ENCODE measurements at places on chromosomes 4 and X.

- DNase-seq: no peak
These were observed 57.6 kb downstream of the TBCK start for GRCh38 chr4:106258145-106259045.

- no peak for DNase-seq
These were observed 544.7 kb upstream of the NR3C2 start for GRCh38 chr4:148986951-148987350.

- DNase-seq: no peak
These were observed 2.0 kb upstream of the ZNF185 start for GRCh38 chrX:152895724-152896420.

DNA sequence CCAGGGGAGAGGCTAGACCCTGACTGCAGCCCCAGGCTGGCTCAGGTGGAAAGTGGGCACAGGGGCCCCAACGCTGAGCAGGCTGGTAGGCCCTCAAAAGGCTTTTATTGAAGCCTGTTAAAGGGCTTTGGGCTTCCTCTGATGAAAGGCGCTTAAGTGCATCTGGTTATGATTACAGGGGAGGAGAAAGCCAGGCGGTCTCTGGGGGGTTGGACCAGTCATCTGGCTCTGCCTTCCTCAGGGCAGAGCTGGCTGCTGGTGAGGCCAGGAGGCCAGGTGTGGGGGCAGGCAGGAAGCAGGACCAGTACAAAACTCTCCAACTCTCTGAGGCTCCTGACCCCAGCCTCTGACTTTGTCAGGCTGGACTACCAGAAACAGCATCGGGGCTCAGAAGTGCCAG lies 68.8 kb upstream of the BCOR start:
- no peak for DNase-seq

- DNase-seq: no peak
These were observed 124.1 kb upstream of the DDX3X start for GRCh38 chrX:41209853-41210252.

DNA sequence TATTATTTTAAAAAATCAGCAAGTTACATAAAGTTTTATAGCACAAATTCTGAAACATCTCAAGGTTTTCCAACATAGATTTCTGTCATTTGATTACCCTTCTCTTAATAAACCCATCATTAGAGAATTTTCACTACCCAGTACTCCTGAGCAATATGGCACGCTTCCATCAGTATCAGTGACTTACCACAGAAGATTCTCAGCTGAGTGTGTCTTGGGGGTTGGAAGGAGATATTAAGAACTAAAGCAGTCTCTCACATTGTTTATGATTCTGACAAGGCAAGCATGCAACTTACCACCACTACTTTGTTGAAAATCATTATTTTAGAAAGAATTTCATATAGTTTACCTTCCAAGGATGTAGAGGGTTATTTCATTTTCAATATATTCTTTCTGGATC lies 67.7 kb downstream of the INPP4B start:
- DNase-seq: no peak

- no peak for DNase-seq
These were observed 333 bp downstream of the BOD1L1 start for GRCh38 chr4:13627178-13627605.

GRCh38 chr4:33064238-33064637 lies 2344.1 kb downstream of the PCDH7 start:
- DNase-seq: no peak

DNA sequence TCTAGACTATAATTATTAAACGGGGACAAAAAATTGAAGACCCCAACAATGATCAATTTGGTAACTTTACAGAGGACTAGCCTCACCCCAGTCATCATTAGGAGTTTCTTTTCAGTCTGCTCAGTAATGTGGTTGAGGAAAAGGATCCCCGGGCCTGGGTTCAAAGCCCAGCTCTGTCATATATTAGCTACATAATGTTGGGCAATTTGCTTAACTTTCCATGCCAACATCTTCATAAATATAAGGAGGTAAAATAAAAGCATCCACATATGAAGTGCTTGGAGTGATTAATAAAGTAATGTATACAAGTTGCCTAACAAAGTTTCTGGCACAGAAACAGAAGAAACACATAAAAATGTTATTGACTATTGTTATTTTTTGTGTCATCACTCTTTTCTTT lies 53.4 kb upstream of the ANTXR2 start:
- DNase-seq: no peak

DNA sequence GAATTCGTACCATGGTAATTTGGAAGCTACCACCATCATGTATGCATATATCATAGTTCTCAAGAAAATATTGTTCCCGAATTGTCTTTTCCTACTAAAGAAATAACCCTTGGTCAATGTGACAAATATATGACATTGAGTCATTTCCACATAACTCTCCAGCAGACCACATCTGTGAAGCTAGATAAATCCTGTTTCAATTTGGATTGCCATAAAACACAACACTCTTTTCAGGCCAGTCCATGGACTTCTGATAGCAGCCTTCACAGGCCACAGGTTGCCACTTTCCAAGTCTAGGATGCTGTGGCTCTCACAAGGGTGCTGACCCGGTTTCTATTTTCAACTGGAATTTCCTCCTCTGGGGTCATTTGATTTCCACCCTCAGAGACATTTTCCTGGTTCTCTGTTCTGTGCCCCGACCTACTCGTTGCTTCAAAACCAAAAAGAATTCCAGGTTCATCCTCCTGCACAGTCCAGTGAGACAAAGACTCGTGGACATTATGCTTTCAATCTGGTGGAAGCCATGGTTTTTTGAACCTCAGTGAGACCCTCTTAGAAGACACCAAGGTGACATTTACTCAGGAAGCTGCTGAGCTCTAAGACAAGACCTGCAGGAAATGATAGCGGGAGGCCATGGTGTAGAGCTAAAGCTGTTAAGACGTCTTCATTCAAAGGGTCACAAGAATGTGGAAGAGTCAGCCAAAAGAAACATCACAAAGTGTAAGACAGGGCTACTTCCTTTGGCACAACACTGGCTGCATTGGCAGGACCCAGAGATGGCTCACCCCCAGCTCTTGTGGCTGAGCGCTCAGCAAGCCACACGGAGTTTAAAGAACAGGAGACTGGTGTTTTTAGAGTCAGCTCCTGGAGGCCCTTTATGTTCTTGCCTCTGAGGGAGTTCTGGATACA lies 119.8 kb downstream of the AMELX start:
- no peak for DNase-seq

DNA sequence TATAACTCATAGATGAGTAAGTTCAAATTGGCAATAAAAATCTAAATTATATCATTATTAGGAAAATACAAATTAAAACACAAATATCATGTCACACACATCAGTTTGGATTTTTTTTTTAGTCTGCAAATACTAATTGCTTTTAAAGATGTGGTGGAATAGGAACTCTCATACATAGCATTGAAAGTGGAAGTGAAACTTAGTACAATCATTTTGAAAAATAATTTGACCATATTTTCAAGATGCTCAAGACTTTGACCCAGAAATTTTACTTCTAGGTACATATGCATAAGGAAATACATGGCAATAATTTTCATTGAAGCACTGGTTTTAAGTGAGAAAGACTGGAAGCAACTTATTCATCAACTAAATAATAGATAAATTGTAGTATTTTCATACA lies 147.5 kb upstream of the SMIM31 start:
- DNase-seq: no peak

DNA sequence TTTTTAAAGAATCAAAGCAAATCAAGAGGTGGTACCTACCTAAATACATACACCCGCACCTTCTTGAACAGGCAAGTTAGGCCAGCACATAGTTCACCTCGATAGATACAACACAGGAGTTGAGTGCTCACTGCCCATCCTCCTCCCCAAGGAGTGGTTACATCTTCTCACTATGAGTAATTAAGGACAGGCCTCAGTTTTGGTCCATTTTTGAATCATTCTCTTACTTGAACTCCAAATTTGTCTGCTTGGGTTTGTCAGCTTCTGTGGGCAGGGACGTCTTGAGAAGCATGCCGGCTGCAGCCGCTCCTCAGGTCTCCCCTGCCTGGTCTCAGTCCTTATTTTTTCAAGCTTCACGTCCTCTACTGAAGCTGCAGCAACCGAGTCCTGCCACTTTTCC lies 190.6 kb upstream of the RBPJ start:
- no peak for DNase-seq

DNA sequence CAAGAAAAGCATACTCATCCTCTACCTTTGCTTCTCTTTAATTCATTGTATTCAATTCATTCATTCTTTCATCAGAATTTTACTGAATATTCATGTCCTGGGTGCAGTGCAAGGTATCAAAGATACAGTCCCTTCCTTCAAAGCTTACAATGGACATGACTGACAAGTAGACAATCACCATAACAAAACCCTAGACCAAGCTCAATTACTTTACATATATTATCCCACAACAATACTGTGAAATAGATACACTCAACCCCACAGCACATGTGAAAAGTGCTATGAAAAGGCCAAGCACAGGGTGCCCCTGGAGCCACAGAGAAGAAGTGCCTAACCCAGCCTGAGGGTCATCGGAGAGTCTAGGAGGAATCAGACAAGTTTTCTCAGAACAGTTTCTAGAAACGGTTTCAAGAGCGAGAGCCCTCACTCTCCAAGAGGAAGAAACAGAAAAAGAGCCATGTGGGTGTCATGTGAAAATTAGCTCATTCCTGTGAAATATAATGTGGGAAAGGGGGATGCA lies 15.3 kb downstream of the AMBN start:
- DNase-seq: no peak

- no peak for DNase-seq
These were observed 300.0 kb downstream of the ANK2 start for GRCh38 chr4:113349430-113349829.
